ENCODE measurements at places on chromosomes 4 and X. TPM values are rescaled to one million over a fixed set of nuclear protein-coding genes. Genes with fewer than 3 reads are reported as not detected.
A peak's percentile ranks its signal among the peaks of the same experiment; 100 is the strongest.

- no peaks in the 10 kb centered on the region for H3K36me3 ChIP-seq
- no peaks in the 10 kb centered on the region for H3K4me1 ChIP-seq
- no peak overlapping the region for H3K4me3 ChIP-seq
- H3K27me3 ChIP-seq, result no peaks in the 10 kb centered on the region
Observed at GRCh38 chr4:82491251-82491960, 61.0 kb downstream of the ENOPH1 start.

DNA sequence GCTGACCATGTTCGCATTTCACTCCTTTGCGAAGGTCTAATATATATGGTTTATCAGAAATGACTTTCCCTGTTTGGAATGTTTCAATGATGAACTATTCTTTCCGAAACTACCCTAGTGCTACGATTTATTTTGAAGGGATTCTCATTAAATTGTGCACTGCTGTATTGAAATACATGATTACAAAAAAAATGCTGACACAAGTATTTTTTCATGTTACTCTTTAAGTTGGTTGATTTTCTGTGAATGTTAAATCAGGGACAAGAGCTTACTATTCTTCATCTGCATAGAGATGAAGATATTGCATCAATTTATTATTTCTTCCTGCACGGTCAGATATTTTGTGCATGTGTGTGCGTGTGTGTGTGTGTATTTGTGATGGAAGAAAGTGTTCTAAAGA, 731.5 kb upstream of the AGA start:
- H3K4me1 ChIP-seq, result no peaks in the 10 kb centered on the region
- no peaks in the 10 kb centered on the region for H3K36me3 ChIP-seq
- H3K27ac ChIP-seq, result no peak overlapping the region
- no peaks in the 10 kb centered on the region for H3K27me3 ChIP-seq

Gene RPA4
- total RNA-seq, result 0.78 TPM

Gene SEC24D
- total RNA-seq, result 43.9 TPM

- peaks cover 20% of the 10 kb centered on the region for H3K36me3 ChIP-seq
- peak overlapping the region; percentile 81 for H3K27ac ChIP-seq
- no peaks in the 10 kb centered on the region for H3K27me3 ChIP-seq
- H3K4me3 ChIP-seq, result no peak overlapping the region
Observed at GRCh38 chr4:7868892-7869471, 70.7 kb downstream of the AFAP1 start.

- no peak overlapping the region for H3K4me3 ChIP-seq
- peaks cover 2% of the 10 kb centered on the region for H3K4me1 ChIP-seq
- peak; percentile 92 for DNase-seq
Observed at GRCh38 chr4:82739287-82740190, 59.1 kb downstream of the SCD5 start.

DNA sequence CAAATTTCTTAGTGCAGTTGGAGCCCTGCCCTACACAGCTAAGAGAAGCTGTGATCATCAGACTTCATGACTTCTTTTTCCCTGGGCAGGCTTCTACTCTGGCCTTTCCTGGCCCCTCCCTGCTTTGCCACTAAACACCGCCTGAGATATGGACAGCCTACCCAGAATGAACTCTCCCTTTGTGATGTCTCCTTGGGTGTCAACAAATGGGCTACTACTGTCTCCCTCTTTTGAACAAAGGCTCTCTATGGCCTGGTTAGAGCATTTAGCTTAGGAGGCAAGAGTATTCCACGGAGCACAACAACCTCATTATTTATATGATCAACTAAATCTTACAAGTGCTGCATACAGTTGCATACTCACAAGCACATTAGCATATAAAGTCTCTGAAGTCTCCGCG, 127.6 kb upstream of the HCCS start:
- no peaks in the 10 kb centered on the region for H3K36me3 ChIP-seq
- H3K4me1 ChIP-seq, result no peaks in the 10 kb centered on the region
- no peak overlapping the region for H3K27ac ChIP-seq
- H3K27me3 ChIP-seq, result no peaks in the 10 kb centered on the region

- no peak overlapping the region for H3K4me3 ChIP-seq
- H3K27me3 ChIP-seq, result no peaks in the 10 kb centered on the region
- no peak for DNase-seq
- peaks cover 31% of the 10 kb centered on the region for H3K4me1 ChIP-seq
- no peak overlapping the region for H3K27ac ChIP-seq
Observed at GRCh38 chrX:108022491-108023089, 22.3 kb upstream of the VSIG1 start.

DNA sequence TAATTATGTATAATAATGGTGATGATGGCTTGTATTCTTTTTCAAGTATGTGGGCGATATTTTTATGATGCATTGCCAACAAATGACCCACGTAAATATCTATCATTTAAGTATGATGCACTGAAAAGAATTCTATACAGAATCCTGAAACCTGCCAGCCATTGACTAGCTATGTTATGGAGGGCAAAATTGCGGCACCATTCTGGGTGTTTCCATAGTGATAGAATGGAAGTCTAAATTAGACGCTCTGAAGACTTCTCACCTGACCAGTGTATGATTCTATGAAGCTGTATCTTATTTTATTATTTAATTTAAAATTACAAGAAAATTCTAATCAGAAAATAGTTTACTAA, 677 bp upstream of the CENPC start:
- no peaks in the 10 kb centered on the region for H3K27me3 ChIP-seq
- H3K4me1 ChIP-seq, result peaks cover 35% of the 10 kb centered on the region
- H3K4me3 ChIP-seq, result peak overlapping the region; percentile 39
- peaks cover 24% of the 10 kb centered on the region for H3K36me3 ChIP-seq
- H3K27ac ChIP-seq, result no peak overlapping the region

Gene SOWAHD
- total RNA-seq, result 0.45 TPM
